CD4-positive, alpha-beta T cell treated with Interleukin-2 at 100 ng/mL for 4 hours (primary cell): ENCODE measurements at places on chromosomes 12 and 14.

DNA sequence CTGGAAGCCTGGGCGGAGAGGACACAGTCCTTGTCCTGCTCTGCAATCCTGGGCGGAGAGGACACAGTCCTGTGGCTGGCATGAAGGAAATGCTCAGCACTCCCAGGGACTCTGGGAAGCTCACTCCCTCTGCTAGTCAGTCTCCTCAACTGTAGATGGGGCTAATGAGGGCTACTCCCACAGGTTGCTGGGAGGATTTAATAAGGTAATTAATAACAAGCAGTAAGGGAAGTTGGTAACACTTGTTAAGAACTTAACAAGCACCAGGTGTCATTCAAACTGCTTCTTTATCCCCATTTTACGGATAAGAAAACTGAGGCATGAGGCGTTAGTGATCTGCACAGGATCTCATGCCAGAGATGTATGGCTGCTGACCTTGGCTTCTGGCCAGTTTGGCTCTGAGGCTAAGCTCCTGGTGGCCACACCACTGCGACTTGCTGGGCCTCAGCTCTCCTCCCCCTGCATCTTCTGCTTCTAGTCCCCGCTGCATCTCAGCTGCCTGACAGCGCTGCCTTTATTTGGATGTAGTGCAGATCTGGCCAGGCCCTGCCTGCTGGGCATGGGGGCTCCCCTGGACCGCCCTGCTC, 54.1 kb upstream of the BEGAIN start:
- DNase-seq, result no peak

- no peak for DNase-seq
Measured at GRCh38 chr14:89401761-89402160, 15.3 kb downstream of the FOXN3 start.

GRCh38 chr12:52614381-52615207, 3.8 kb downstream of the KRT73 start:
- no peak for DNase-seq

DNA sequence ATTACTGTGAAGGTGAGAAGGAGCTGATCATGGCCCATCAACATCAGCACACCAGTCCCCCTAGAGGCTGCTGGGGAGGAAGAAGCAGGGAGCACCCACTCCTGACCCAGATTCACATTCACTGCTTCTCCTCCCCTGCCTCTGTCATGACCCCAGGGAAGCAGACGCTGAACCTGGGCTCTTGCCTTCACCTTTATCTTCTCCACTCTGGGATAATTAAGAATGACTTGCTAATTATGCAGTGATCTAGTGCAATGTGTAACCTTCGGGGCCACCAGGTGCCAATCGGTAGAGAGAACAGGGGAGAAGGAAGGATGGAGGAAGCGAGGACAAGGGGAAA, 44.4 kb upstream of the IQSEC3 start:
- DNase-seq, result no peak

DNA sequence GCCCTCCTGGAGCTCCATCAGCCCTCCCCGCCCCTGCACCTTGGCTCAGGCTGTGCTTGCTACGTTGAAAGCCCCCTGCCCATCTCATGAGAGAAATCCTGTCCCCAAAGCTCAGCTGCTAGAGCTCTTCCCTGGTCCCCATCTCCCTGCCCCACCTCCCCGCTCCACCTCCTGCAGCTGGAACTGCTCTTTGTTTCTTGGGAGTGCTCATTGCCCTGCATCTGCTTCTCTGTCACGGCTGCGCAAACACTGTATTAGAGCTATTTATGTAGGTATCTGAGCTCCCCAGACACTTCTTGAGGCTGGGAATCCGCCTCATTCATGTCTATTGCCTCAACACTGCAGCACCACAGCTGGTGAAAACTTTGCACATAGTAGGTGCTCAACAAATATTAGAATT, 32.8 kb upstream of the PRIMA1 start:
- DNase-seq, result no peak

- no peak for DNase-seq
Measured at GRCh38 chr14:91021991-91022621, 38.3 kb downstream of the RPS6KA5 start.

DNA sequence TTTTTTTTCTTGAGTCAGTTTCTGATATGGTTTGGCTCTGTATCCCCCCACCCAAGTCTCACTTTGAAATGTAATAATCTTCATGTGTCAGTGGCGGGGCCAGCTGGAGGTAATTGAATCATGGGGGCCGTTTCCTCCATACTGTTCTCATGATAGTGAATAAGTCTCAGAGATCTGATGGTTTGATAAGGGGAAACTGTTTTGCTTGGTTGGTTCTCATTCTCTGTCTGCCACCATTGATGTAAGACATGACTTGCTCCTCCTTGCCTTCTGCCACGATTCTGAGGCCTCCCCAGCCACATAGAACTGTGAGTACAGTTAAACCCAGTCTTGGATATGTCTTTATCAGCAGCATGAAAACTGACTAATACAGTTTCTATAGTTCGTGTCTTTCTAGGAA, 42.9 kb downstream of the WNK1 start:
- DNase-seq, result peak; percentile 74

DNA sequence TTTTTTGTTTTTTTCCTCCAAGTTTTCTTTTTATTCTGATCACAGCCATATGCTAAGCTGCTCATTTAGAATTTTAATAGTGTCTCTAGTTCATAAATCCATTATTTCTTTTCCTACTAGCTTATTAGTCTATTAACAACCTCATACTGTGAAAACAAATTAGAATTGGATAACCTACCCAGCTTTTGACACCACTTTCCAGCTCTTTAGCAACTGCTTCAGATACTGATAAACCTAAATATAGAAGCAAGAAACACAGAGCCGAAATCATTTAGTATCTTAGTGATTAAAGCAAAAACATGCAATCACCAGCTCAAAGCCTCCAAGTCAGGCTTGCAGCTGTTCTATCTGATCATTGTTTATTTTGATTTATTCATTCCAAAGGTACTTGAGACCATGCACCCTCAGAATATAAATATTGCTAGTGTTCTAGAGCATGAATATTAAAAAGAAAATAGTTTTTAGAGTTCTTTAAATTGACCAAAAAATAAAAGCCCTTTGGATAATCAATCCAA, 121.5 kb downstream of the STXBP6 start:
- DNase-seq, result no peak

GRCh38 chr12:6285532-6286306, 24.8 kb upstream of the PLEKHG6 start:
- no peak for DNase-seq

DNA sequence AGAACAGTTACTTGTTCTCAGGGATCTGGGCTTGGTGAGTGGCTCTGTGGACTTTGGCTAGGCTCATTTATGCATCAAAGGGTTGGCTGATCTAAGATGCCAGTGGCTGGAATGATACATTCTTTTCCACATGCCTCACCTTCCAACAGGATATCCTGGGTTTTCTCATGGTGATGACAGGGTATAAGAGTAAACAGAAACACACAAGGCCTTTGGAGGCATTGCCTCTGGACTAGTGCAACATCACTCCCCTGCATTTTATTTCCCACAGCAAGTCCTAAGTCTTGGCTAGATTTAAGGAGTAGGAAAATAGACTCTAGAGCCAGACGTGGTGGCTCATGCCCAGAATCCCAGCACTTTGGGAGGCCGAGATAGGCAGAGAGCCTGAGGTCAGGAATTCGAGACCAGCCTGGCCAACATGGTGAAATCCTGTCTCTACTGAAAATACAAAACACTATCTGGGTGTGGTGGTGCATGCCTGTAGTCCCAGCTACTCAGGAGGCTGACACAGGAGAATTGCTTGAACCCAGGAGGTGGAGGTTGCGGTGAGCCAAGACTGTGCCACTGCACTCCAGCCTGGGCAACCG, 47.9 kb downstream of the RPH3A start:
- no peak for DNase-seq

- DNase-seq, result no peak
Measured at GRCh38 chr14:100114109-100114765, 45.2 kb downstream of the DEGS2 start.

DNA sequence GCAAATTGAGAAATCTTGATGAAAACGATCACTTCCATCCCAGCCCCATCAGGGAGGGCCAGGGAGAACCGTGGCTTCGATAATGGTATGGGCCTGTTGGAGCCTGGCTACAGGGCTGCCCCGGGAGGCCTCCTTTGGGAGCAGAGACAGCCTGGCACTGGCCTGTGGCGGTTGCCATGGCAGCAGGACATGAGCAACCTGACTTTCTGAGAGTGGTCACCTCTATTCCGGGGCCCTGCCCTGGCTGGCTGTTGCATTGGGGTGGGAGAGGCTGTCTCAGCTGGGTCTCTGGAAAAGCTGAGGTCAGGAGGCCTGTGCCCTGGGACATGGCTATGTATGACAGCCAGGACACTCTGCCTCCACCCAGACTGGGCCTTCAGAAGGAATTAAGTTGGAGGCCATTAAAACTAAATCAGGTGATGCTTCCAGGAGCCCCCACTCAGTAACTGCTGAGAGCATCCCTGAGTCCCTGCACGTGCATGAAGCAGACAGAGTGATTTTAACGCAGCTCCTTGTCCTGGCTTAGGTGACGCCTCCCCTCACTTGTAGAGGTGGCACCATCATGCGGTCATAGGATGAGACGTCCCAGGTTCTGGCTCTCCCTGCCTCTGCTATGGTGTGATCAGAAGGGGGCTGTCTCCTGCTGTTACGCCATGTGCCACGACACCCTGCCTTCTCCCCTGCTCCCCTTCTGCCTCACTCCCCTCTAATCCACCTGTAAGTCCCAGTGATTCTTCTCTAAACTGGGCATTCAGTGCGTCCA, 126.3 kb downstream of the SLC25A47 start:
- DNase-seq, result no peak

- DNase-seq, result no peak
Measured at GRCh38 chr12:22657538-22657937, 32.6 kb downstream of the ETNK1 start.

DNA sequence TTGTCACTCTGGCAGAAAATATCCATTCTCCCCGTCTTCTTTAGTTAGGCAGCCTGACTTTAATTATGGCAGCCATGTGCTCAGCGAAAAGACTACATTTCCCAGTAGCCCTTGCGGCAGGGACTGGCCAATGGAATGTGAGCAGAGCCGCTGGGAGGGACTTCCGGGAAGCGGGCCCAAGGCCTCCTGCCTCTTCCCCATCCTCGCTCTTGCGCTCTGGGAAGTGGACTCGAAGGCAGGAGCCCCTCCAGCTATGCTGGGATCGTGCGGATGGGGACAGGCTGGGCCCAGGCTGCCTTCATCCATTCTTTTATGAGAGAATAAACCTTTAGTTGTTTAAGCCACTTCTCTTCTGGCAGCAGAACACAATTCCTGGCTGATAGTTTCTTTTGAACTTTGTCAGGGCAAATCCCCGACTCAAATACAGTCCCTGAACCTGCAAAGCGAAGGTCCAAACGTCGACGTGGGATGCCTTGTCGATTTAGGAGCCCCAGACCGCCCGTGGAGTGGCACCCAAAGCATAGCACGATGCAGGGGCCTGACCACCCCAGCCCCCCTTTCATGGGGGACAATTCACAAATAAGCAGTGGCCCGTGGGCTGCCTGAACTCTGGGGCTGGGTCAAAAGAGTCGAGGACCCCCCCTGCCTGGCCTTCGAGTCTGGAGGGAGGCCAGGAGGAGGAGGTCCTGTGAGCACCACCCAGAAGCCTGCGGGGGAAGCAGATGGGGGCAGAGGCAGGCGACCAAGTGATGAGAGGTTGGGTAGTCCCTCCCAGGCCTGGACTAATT, 15.6 kb upstream of the LRTM2 start:
- DNase-seq, result peak; percentile 90

GRCh38 chr14:24139272-24139934, 2.0 kb downstream of the EMC9 start:
- DNase-seq, result no peak

GRCh38 chr12:113555226-113555625, 83.6 kb upstream of the LHX5 start:
- DNase-seq, result no peak

- DNase-seq, result no peak
Measured at GRCh38 chr12:122064780-122065588, 13.6 kb upstream of the MLXIP start.

GRCh38 chr12:58648176-58648575, 272.1 kb downstream of the LRIG3 start:
- no peak for DNase-seq

- no peak for DNase-seq
Measured at GRCh38 chr14:95221531-95221930, 64.2 kb upstream of the DICER1 start.

DNA sequence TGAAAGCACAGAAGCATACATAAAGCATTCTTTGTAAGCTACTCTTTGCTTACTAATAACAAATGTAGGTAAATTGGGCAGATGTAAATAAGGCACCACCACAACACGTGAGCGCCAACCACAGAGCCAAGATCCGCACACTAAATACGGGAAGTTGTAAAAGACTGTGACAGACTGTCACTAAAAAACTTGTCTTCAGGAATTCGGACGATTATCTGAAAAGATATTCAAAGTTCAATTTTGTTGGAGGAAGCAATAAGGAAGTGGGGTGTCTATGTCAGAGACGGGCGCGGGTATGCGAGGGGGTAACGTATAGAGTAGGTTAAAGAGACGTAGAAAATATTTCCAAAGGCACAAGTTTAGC, 1.5 kb upstream of the HSP90B1 start:
- peak; percentile 60 for DNase-seq

DNA sequence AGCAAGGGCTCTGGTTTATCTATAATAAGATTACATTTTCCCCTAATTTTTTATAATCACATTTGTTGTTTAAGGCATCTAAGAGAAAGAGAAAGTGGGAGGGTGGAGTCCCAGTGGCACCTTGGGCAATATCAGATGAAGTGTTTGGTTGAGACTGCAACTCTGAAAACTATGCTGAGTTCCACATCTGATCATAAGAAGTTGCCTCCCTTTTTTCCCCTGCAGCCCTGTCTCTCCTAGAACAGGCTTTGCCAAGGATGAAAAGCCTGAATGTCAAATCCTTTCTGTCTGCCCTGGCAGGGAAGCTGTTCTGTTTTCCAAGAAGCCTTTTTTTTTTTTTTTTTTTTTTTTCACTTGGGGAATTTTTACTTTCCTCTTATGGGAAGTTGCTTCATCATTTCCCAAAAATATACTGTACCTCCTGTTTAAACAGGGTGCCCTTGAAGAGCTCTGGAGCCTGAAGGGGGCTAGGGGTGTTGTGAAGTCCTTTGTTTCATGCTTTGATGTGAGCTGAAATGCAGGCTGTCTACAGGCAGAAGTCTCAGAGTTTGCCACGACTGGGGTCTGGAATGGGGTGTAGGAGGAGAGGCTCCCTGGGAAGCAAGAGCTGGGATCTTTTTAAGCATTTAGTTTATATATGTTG, 71.3 kb downstream of the SUSD6 start:
- peak; percentile 54 for DNase-seq

GRCh38 chr14:36503771-36504741, 16.0 kb downstream of the NKX2-1 start:
- DNase-seq, result no peak
